ENCODE measurements at places on chromosomes 11 and 22.

GRCh38 chr11:64100360-64100759, 64.6 kb downstream of the FLRT1 start:
- peak; percentile 30 for DNase-seq

DNA sequence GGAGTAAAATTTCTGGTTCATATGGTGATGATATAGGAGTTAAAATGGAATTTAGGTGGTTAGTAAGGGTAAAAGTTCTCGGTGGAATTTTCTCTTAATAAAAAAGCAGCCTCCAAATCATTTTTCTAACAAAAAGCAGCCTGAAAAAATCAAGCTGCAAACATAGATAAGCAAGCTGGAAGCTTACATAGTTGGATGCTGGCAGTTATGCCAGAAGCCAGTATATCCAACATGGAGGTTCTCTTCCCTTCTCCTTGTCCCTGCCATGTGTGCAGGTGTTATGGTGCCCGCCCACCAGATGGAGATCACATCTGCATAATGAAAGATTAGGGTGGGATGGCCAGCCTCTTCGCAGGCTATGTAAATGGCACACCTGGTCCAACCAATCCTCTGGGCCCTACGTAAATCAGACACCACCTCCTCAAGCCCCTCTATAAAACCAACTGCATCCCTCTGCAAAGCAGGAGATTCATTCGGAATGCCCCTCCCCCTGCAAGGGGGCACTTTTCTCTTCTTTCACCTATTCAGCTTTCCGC, 22.4 kb downstream of the PIWIL3 start:
- no peak for DNase-seq

- no peak for DNase-seq
These were observed 333.5 kb upstream of the PITPNB start for GRCh38 chr22:28252539-28252938.

DNA sequence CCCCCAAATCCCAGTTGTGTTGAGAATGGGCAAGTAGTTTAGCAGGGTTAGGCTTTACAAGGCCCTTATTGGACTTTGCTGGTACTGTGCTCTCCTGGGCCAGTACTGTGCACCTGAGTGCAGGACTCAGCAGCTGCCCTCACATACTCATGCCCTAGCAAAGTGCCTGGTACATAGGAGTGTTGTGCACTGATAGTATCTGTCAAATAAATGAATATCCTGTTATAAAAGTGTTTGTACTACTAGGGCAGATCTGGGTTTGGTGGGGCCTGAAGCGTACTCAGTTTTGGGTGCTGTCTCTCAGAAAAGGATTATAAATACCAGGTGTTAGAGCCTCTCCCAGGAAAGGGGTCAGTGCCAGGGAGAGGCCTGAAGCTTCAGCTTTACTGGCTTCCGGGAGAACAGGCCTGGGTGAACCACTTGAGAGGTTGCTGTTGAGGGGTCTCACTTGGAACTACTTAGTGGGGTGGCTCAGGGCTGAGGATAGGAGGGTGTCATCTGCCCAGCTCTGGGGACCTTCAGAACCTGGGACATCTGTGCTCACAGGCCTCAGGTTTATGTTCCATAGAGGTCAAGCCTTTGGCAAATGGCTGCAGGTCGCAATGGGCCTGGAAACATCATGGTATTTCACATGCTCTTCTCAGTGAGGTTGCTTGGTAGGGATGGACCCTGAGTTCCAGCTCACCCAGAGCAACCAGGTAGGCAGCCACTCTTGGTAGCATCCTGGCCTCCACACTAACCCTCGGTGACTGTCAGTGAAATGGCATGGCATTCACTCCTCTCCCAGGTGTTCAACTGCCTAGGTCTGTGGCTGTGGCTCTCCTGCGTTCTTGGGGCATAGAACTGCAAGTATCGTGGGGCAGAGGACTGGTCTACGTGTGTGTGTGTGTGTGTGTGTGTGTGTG, 106.1 kb downstream of the ZBTB16 start:
- no peak for DNase-seq

Data from caudate nucleus (tissue), 63 donors.